ENCODE measurements at places on chromosomes 12 and 14.

DNA sequence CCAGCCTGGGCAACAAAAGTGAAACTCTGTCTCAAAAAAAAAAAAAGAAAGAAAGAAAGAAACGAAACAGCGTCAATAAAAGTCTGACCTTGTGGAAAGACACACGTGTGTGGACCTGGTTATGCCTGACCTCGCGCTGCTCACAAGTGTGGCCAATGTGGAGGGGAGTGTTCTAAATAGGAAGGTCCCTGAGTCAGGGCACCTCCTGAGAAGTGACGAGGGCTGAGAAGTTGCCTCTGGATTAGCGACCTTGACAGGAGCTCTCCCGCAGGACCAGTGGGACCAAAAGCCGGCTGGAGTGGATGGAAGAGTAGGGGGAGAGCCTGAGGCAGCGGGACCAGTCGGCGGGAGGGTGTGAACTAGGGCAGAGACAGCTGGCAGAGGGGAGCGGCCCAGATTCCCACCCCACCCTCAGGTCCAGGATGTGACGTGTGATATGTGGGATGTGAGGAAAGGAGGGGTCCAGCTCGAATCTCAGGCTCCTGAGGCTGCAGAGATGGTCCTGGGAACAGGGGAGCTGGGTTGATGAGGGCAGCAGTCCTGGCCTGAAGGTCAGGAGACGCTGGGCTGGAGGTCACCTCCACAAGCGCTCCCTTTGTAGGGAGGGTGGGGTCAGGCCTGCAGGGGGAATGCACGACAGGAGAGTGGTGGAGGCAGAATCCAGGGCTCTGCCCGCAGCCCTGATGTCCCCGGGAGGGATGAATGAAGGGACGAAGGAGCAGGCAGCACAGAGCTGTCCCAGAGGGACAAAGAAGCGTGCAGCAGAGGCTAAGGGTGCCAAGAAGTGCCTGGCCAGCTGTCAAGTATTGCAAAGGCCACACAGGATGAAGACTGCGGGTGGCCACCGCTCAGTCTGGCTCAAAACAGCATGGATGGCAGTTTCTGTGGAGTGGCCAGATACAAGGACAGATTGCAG is 24.8 kb upstream of the GPR68 start:
- no peak for DNase-seq

- no peak for DNase-seq
Observed at GRCh38 chr14:53851394-53852090, 105.1 kb downstream of the BMP4 start.

- DNase-seq: no peak
Observed at GRCh38 chr14:76326918-76327689, 48.8 kb upstream of the ESRRB start.

DNA sequence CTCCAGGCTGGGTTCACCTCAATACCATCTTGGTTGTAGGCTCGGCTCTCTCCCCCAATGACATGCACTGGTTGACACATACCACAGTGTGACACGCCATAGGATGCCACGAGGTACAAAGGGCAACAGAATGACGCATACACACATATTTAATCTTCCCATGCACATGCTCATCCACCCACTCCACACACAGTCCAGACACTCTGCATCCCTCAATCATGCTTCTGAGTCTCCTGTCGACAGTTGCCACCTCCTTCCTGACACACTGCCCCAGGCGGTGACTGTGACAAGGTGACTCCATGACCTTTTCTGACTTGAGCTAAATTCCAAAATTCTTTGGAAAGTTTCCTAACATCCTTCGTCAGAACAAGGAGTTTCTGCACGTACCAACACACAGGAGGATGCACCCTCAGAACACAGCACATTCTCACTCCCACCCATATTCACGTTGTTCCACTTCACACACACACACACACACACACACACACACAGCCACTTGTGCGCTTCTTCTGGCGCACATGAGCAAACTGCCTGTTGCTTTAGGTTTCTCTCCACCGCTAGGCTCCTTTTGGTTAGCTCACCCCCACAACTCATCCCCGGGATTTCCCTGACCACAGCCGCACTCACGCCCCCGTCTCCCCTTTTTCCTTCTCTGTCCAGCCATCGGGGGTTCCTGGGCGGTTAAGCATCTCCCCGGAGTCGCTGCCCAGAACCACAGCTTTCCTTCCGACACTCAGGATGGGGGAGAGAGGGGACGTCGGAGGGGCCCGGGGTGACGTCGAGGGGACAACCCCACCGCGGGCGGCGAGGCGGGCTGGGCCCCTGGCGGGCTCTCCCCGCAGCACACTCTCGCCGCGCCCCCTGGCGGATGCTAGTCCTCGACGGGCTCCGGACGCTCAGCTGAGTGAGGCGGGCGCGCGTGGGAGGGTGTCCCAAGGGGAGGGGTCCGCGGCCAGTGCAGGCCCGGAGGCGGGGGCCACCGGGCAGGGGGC is 536 bp upstream of the WNT1 start:
- no peak for DNase-seq

DNA sequence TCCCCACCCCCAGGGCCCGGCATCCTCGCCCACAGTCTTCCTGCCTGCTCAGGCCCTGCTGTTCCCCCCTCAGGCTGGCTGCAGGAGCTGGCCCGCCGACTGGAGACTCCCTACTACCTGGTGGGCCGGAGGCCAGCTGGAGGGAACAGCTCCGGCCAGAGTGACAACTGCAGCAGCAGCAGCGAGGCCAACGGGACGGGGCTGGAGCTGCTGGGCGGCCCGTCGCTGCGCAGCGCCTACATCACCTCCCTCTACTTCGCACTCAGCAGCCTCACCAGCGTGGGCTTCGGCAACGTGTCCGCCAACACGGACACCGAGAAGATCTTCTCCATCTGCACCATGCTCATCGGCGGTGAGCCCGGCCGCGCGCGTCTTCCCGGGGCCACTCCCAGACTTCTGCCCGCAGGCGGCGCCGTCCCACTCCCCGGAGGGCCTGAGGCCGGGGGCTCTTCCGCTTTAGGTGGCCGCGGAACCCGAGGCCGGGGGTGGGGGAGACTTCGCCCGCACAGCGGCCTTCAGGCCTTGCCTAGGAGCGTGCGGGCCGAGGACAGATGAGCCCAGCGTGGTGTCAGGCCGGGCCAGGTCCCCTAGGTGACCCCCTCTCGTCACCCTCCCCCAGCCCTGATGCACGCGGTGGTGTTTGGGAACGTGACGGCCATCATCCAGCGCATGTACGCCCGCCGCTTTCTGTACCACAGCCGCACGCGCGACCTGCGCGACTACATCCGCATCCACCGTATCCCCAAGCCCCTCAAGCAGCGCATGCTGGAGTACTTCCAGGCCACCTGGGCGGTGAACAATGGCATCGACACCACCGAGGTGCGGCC is 10.2 kb downstream of the KCNH3 start:
- no peak for DNase-seq

DNA sequence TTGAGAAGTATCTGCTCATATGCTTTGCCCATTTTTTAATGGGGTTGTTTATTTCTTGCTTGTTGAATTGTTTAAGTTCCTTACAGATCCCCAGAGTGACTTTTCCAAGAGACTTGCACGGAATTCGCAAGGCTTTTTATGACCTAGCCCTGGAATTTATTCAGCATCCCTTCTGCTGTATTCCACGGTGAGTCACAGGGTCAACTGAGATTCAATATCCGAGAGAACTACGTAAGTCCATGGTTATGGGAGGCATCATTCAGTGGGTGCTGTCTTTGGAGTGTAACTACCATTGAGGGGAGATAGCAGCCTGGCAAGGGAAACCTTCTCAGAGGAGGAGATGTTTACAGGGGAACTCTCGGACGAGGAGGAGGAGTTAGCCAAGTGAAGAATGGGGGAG is 20.9 kb upstream of the GPRC5A start:
- no peak for DNase-seq

DNA sequence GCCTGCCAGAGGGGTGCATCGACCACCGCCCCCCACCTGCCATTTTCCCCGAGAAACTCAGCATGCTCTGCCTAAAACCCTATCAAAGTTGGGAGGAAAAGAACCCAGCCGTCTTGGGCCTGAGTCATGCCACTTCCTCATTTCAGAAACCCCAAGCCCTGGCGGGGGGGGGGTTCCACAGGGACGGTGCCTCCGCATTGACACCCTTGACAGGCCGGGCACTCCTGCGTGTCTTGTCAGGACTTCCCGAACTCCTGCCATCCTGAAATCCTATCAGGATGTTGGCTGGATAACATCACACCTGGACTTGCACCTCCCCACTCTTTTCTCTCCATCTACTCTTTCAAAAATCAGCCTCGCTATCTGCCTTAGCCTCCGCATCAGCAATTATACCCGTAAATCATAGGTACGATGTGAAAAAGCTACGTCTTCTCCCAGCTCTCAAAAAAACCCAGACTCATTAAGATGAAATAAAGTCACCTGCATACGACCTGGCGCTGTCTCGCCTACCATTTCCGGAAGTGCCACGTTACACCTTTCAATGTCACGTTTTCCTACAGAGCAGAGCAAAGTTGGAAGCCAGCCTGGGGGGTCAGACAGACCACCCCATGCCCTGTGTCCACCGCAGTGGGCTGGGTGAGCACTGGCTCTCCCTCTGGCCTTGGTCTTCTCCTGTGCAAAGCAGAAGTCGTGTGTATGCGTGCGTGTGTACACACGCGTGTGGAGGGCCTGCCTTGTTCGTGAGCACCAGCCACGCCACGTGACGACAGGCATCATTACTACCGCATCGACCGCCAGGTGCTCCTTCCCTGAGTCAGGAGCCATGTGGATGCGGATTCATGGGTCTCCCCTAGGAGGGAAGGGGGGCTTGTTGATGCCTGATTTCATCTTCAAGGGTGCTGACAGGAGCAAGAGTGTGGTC is 96.7 kb downstream of the RFLNA start:
- peak; percentile 42 for DNase-seq
